GM10248 (cell line): ENCODE measurements at places on chromosomes 4 and X.

GRCh38 chrX:108235986-108236385 lies 144.4 kb downstream of the ATG4A start:
- no peak for DNase-seq

DNA sequence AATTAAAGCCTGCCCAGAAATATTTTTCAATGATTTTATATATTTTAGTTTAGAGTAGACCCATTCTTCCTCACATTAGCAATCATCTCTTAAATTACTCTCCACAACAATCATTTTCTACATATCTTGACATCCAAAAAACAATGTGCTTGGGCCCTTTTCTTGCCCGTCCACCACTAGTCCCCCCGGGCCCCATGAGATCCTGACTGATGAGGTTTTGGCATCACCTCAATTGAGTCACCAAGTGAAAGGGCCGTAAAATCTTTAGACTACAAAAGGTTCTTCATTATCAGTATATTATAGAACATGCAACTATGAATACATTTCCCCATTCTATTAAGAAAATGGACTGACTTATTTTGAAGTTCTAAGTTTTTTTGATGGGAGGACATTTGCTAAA lies 4.0 kb upstream of the CDKL2 start:
- DNase-seq = no peak

DNA sequence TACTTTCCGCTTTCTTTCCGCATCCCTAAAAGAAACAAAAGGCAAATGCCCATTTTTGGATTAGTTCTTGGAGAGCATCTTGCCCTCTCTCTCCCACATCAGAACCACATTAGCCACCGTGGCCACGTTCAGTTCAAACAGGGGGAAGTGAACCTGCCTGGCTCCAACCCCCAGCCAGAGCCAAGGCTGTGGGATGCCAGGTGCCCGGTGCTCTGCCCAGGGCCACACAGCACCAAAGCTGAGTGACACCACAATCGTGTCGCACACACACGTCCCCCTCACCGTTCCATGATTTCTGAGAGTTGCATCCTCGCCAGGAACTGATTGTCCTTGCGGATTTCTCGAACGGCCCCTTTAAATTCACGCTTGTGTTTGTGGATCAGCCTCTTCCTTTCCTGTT lies 24.3 kb downstream of the NOP14 start:
- DNase-seq = no peak

GRCh38 chr4:51851090-51851936 lies 8.4 kb downstream of the DCUN1D4 start:
- DNase-seq = no peak

DNA sequence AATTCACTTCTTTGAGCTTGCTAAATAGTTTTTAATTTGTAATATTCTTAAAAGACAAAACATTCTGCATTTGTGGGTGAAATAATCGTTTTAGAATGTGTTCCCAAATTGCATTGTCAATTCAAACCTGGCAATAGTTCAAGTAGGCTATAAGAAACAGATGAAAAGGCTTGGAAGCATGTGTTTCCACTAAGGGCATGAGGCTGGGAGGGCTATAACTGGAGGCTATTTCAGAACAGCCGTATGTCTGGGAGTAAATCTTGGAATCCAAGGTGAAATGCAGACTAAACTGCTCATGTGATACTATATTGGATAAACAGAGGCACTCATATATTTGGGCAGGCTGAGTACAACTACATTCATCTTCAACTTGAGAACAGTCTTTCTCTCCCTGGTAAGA lies 117.4 kb upstream of the GRPR start:
- DNase-seq = no peak

GRCh38 chr4:35358001-35358584 lies 886.2 kb downstream of the ARAP2 start:
- no peak for DNase-seq

DNA sequence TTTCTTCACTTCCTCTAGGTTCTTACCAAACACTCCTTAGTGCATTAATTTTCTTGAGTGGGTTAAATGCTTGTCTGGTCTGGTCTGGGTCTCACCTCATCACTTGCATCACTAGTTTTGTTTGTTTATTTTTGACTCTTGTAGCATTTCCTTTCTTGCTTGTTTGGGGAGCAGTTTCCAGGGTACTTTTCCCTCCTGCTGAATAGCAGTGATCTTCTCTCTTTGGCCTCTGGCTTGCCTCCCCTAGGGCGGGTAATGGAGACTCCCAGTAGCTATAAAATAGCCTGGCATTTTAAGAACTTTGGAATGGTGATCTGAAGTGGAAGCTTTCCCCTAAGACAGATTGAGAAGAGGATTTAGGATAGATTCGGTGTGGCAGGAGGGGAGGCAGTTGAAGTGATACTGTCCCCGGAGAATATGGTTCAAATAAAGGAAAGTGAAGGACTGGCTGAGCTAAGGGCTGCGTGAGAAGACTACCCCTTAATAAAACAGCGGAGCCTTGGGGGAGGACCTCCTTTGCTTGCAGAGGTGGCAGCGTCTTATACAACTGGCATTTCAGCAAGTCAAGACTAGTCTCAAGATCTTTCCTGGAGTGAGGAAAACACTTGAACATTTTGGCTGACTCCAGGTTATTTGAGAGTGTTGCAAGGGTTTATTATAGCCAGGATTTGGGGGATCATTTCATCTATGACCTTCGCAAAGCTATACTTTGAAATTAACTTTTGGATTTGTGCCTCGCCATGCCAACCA lies 190.6 kb downstream of the FRAS1 start:
- no peak for DNase-seq
